Stimulated activated CD8-positive, alpha-beta memory T cell treated with anti-CD3 and anti-CD28 coated beads, Interleukin-12 subunit alpha, Interleukin-12 subunit beta, amount 100 ng/mL, for 1 hour (primary cell): ENCODE measurements at places on chromosomes 5 and 9.

GRCh38 chr5:56450766-56451165 is 217.6 kb upstream of the ANKRD55 start:
- DNase-seq: no peak

- DNase-seq: no peak
Measured at GRCh38 chr9:20437476-20437875, 184.8 kb downstream of the MLLT3 start.

- DNase-seq: no peak
Measured at GRCh38 chr9:79610791-79611614, 39.2 kb downstream of the TLE4 start.

- no peak for DNase-seq
Measured at GRCh38 chr5:41503310-41503709, 7.1 kb downstream of the PLCXD3 start.

- DNase-seq: no peak
Measured at GRCh38 chr5:127935398-127935797, 148.2 kb upstream of the SLC12A2 start.

GRCh38 chr9:93143830-93144530 is 9.9 kb upstream of the NINJ1 start:
- DNase-seq: no peak

DNA sequence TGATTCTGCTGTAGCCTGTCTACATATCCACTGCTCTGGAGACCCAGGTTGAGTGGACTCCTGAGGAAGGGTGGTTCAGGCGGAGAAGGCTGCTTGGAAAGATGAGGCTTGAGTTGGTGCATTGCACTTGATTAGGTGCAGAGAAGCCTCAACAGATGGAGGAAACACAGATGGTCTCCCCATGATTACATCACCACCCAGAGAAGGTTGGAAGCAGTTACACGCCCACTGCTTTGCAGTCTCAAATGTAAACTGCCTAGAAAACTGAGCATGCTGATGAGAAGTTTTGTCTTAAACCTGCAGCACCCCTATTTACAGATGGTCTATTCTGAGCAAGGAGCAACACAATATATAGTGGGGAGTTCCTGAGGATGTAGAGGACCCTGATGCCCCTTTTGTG is 266.6 kb downstream of the PIK3R1 start:
- DNase-seq: no peak

DNA sequence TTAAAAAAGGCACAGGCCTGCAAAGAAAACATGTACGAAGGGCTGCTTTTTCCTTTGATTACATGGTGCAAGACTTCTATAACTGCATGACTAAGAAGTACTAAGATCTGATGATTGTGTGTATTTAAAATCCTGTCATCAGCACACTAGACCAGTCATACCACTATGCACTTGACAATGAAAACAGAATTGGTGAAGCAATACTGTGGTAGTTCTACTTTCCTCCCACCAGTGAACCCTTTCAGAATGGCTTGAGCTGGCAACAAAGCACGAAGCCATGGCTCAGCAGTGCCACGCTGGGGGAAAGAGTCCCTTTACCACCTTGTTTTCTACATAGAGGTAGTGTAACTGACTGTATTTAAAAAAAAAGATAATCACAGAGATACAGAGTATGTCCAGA is 49.0 kb upstream of the POU5F2 start:
- no peak for DNase-seq

- DNase-seq: no peak
Measured at GRCh38 chr9:109229682-109230081, 62.6 kb upstream of the FRRS1L start.

- no peak for DNase-seq
Measured at GRCh38 chr9:35070823-35071813, 1.3 kb downstream of the VCP start.

GRCh38 chr5:8943301-8943700 is 602.6 kb downstream of the SEMA5A start:
- no peak for DNase-seq

GRCh38 chr5:149309354-149309753 is 35.9 kb upstream of the GRPEL2 start:
- DNase-seq: no peak

DNA sequence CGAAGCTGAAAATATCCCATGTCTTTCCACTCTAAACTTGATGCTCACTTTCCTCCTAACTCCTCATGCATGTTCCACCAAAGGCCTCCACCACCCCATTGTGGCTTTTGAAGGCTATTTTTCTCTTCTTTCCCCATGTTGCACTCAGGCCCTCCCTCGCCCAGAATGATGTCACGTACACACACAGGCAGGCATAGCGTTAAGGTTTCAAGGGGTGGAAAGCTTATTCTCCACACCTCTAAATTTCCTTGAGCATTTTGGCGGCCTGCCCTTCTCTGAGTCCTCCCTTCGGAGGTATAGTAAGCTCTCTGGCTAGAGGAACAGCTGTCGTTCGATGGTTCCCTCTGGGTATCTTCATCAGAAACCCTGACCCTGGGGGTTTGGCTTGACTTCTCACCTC is 673.5 kb downstream of the ACTL7B start:
- DNase-seq: no peak

- DNase-seq: no peak
Measured at GRCh38 chr9:113715086-113715485, 161.0 kb upstream of the ZNF618 start.

DNA sequence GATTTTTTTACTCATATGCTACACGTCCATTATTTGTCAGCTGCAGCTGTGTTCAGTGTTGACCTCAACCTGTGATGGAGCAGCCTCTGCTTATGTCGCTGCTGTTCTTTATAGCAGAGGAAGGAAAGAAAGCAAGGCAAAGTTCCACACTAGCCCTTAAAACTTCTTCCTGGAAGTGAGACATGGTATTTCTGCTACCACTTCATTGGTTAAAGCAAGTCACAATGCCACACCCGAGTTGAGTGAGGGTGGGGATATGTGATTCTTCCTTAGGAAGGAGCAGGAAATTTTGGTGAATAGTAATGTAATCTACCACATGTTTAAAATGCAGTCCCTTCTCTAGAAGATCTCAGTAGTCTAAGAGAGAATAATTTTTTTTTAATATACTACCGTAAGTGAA is 224.8 kb upstream of the DMRT1 start:
- no peak for DNase-seq

DNA sequence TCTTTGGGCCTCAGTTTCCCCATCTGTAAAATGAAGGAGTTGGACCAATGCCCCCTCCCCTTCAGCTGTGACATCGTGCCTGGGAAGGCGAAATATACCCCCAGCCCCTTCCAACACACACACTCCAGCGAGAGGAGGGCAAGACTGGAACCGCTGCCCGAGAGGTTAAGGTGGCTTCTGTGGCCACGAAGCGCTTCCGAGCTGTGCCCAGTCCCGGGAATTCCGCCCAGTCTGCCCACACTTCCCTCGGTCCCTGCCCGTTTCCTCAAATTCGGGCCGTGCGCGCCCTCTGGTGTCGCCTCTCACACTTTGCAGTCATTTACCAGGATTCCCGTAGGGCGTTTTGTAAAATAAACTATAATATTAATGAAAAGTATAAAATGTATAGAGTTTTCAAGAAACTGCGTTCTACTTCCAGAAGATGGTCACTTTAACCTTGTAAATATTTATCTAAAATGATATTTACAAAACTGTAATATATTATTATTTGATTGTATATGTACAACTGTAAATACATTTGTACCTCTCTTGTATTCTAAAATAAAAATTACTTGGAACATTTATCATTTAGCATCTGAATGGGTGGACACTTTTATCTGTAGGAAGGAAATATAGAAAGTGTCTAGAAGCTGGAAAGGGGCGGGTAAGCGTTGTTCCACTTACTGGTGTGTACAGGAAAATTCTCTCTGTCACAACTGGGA is 11.0 kb upstream of the EXOSC2 start:
- DNase-seq: peak; percentile 36

GRCh38 chr9:119216651-119217331 is 152.4 kb downstream of the BRINP1 start:
- DNase-seq: no peak

GRCh38 chr5:21807953-21808352 is 1045.2 kb downstream of the CDH12 start:
- no peak for DNase-seq

DNA sequence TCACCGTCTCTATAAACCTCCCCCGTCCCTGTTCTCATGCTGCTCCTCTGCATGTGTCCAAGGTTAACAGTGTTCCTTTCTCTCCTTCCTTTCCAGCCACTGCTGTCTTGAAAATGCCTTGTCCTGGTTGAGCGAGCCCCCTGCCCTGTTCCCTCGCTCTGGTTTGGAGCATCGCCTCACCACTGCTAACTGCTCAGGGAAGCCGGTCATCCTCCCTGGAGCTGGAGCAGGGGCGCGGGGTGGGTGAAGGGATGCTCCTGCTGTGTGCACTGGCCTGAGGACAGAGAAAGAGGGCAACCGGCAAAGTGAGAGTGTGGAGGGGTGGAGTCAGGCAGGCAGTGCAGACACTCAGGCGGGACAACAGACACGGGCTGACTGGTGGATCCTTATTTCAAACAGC is 19.4 kb downstream of the UBE2QL1 start:
- no peak for DNase-seq

DNA sequence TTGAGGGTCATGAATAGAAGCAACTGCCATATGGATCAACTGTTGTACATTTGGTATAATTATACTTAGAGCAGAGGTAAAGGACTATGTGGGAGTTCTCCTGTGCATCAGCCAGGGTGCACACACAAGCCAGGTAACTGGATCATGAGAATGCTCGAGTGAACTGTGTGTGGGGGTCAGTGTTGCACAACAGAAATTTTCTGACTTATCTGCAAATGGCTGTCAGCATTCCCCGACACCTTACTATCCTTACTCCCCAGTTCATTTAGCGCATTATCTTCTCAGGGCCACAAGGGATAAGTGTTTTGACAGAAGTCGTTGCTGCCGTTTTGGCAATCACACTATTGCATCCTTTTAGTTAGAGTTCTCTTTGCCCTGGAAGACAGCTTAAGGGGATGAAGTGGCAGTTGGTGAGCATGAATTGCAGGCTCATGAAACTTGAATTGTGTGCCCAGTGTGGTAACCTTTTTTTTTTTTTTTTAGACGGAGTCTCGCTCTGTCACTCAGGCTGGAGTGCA is 1.7 kb downstream of the CANX start:
- DNase-seq: no peak

DNA sequence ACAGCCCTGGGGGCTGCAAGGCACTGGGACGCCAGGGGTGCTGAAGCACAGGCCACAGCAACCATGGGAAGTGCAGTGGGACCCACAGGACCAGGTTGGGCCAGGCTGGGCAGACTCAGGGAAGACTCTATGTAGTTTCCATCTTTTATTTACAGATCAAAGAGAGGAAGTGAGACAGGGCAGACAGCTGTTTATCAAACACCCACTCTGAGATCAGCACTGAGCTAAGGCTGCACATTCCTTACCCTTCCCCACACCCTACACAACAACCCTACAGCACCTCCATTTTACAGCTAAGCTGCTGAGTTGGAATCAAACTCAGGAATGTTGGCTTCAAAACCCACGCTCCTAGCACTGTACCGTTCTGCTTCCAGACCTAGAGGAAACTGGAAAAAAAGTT is 19.8 kb downstream of the BARHL1 start:
- DNase-seq: no peak

- no peak for DNase-seq
Measured at GRCh38 chr5:31824869-31825517, 186.1 kb downstream of the PDZD2 start.

- no peak for DNase-seq
Measured at GRCh38 chr9:35962126-35962906, 4.4 kb upstream of the OR2S2 start.

DNA sequence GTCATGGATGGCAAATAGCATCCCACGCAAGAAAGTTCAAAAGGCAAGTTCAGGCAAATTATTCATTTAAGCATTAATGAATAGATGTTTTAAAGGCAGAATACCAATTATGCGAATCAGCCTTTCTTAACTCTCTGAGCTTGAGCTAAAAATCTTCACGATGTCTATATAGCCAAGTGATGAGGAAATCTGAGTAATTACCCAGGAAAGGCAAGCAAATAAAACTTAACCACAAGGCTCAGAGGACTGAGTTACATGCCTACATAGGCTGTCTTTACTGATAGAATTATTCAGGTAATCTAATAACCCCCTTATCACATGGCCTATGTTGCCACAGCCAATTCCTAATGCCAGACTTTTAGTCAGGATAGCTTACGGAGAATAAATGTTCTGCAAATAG is 120.8 kb upstream of the MTAP start:
- DNase-seq: no peak

GRCh38 chr5:3962113-3962512 is 366.5 kb downstream of the IRX1 start:
- DNase-seq: no peak

GRCh38 chr5:126808521-126808988 is 31.6 kb downstream of the LMNB1 start:
- no peak for DNase-seq

DNA sequence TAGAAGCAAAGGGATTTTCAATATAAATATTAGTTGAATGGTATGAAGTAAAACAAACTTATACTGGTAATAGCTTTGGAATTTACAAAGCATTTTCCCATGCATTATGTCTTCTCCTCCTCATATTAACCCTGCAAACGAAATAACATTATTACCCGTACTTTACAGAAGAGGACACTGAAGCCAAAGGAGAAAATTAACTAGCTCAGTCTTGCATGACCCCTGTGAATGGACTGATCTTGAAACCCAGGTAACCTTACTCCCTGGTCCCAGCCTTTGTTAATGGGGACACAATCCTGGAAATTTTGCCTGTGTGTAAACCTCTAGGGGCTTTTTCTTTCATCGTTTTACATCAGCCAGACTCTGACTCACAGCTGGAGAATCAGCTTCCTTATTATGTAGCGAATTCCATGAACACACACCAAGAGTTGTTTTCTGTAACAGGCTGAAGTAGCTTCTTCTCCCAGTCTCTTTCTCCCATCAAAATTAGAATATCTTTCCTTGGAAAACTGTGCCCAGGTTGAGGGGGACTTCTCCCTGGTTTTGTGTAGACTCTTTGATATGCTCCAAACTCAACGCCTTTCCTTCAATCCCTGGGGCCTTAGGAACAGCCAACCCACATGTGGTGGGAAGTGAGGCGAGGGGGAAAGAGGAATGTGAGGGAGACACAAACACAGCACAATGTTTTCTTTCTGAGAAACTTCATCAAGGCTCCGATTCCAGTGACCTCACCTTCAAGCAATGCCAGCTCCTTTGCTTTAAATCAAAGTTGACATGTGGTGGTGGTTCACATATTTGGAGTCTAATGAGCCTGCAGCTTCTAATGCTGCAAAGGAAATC is 480.9 kb upstream of the PAPPA start:
- no peak for DNase-seq
